ENCODE measurements at places on chromosomes 6 and 20.

DNA sequence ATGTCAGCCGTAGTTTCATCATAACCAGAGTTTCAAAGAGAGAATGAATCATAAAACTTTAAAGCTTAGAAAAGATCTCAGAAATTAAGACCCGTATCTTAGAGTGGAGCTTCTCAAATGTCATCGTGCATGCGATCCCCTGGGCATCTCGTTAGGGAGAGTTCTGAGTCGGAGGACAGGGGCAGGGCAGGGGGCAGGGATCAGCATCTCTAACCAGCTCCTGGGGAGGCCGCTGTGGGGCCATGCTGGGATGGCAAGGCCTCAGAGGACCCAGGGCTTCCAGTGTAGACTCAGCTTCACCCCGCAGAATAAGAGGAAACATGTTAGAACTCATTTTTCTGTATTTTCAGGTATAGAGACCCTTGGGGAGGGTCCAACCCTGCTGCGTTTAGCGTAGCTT is 72.0 kb upstream of the AFDN start:
- no peak for DNase-seq

- DNase-seq: no peak
Measured at GRCh38 chr6:145883263-145883662, 68.7 kb upstream of the FBXO30 start.

DNA sequence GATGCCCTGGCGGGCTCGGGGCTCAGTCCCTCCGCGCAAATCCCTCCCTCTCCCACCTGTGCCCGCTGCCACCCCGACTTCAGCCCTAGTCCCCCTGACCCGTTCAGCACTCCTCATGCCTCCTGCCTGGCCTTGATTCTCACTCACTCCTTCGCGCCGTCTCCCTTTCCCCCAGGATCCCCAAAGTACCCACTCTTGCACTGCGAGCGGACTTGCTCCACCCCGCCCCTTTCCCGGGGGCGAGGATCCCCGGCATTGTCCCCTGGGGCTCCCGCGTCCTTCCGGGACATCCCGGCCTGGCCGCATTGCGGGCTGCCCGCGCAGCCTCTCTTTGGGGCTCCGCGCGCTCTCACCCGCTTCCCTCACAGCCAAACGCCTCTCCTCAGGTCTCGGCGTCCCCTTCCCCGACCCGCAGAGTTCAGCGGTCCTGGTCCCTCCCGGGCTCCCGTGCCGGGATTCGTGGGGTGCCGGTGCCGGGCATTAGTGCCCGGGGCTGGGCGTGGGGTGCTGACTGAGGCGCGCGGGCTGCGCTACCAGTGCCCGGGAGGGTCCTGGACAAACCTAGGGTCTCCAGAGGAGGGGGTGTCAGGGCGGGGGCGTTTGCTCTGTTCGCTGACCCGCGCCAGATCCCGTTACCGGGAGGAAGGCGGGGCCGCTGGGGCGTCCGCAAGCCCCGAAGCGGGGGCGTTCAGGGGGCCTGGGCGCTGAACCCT is 45.5 kb upstream of the SUPT3H start:
- DNase-seq: peak; percentile 48

- DNase-seq: no peak
Measured at GRCh38 chr20:17790296-17790695, 90.5 kb downstream of the BANF2 start.

DNA sequence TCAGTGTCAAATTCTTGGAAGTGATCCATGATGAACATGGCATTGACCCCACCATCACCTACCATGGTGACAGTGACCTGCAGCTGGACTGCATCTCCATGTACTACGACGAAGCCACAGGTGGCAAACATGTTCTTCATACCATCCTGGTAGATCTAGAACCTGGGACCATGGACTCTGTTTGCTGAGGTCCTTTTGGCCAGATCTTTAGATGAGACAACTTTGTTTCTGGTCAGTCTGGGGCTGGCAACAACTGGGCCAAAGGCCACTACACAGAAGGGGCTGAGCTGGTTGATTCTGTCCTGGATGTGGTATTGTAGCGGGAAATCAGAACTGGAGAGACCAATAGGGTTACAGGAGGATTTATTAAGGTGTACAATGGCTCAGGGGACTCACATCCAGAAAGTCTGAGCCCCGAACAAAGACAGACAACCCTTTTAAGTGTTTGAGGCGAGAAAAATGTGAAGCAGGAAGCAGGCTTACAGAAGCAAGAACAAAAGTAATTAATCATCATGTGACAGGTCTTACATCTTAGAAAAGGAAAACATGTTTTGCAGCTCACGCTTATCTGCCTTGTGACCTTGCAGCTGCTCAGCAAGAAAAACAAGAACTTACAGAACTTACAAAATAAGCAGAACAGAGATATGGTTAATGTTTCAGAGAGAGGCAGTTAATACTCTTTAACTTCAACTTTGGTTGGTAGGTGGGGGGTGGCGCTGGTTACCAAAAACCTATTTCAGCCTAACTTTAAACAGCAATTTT is 58.8 kb upstream of the MOCS1 start:
- DNase-seq: no peak

- no peak for DNase-seq
Measured at GRCh38 chr6:86943819-86944407, 6.6 kb downstream of the HTR1E start.

- DNase-seq: no peak
Measured at GRCh38 chr20:53148771-53149147, 176.6 kb downstream of the TSHZ2 start.

- DNase-seq: peak; percentile 81
Measured at GRCh38 chr20:59253779-59254319, 46.6 kb upstream of the EDN3 start.
